Astrocyte (in vitro differentiated cells and primary cell): ENCODE measurements at places on chromosomes 7 and 10. TPM values are rescaled to one million over a fixed set of nuclear protein-coding genes. Genes with fewer than 3 reads are reported as not detected.

The PAX4 gene
- not detected in 2 replicates for total RNA-seq

The PKD2L1 gene
- total RNA-seq = not detected in 2 replicates

The MKX gene
- total RNA-seq = 3.5 and 3.9 TPM in 2 replicates

The TBC1D12 gene
- 6.9 and 7.6 TPM in 2 replicates for total RNA-seq

The CHRM2 gene
- not detected in 2 replicates for total RNA-seq

The PPP1R3C gene
- 3.7 and 4.9 TPM in 2 replicates for total RNA-seq

The TWIST1 gene
- total RNA-seq = 5.0 and 5.7 TPM in 2 replicates
